ENCODE measurements at places on chromosomes 7 and 10.
A peak's percentile ranks its signal among the peaks of the same experiment; 100 is the strongest.

DNA sequence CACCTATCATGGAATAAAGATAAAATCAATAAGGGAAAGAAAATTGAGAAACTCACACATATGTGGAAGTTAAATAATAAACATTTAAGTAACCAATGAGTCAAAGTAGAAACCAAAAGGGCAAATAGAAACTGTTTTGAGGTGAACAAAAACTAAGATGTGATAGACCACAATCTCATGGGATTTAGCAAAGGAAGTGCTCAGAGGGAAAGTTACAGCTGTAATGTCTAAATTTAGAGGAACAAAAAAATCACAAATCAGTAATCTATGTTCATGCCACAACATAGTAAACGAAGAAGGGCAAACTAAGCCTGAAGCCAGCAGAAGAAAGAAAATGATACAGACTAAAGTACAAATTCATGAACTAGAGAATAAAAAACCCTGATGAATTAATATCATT lies 16.3 kb downstream of the CYP3A4 start:
- no peak for DNase-seq

- no peak for DNase-seq
Measured at GRCh38 chr10:47348661-47349470, 703 bp downstream of the RBP3 start.

DNA sequence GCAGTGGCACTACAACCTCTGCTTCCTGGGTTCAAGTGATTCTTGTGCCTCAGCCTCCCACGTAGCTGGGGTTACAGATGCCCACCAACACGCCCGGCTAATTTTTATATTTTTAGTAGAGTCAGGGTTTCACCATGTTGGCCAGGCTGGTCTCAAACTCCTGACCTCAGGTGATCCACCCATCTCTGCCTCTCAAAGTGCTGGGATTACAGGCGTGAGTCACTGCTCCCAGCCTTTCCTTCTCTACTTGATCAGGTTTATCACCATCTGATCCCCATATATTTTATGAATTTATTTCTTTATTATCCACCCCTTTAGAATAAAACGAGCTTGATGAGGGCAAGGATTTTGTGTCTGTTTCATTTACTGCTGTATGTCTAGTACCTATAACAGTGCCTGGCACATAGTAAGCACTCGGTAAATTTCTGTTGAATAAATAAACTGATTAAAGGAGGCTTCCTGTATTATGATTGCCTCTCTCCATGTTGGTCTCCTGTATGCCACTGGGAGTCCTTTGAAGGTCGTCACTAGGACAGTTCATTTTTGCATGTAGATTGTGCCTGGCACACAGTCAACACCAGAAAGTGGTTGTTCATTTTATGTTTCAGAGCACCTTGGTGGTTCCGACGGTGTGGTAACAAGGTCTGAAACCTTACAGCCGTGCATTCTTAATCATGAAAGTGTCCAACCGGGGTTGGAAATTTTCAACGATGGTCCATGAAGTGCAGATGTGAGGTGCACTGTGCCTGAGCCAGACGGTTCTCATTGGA lies 9.6 kb upstream of the EIF3A start:
- DNase-seq, result no peak

GRCh38 chr10:94069884-94070283 lies 76.2 kb downstream of the PLCE1 start:
- DNase-seq, result peak; percentile 26

GRCh38 chr7:142357953-142358520 lies 100.2 kb upstream of the PRSS58 start:
- peak; percentile 34 for DNase-seq

DNA sequence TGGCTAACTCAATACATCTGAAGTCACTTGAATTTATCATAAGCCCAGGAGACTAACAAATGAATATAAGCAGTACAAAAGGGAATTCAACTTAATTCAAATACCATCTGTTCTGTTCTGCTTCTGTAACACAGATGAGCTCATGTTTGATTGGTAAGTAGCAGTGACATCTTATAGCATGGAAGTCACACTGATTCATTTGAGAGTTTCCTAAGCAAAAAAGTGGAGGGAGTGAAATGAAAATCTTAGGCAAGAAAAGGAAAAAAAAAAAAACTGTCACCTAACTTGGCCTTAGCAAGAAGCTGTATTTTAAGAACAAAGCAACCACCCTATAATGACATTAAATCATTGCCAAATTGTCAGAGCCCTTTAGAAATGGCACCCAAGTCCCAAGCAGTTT lies 49.5 kb downstream of the SMURF1 start:
- DNase-seq, result no peak

DNA sequence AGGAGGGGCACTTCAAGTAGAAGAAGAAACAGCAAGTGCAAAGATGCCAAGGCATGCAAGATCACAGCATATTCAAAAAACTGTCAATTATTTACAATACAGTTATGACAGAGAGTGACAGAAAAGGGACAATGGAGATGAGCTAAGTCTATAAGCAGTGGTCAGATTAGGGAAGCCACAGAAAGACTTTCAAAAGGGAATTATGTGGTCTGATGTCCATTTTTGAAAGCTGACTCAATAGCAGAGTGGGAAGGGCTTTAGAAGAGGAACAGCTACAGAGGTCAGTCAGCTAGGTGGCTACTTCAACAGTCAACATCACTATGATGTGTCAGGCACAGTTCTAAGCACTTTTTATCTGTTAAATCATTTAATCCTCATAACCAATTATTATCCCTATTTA lies 45.2 kb upstream of the SPOCK2 start:
- peak; percentile 11 for DNase-seq

DNA sequence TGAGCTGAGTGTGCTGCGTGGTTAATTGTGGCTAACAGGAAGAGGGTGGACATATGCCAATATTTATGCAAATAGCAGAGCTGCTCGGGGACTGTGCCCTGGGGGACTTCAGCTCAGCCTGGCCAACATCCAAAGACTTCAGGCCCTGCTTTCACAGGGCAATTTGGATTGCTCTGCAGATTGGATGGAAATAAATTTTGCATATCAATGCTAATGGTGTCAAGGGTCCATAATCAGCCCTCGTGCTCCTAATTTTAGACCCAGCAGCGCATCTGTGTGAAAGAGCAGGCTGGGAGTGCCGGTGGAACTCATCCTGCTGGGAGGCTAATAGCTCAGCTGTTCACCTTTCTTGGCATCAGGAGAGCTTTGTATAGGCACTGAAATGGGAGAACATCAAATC lies 270.1 kb downstream of the TCERG1L start:
- no peak for DNase-seq

- DNase-seq, result no peak
Measured at GRCh38 chr10:53162856-53163255, 390.3 kb upstream of the MBL2 start.

DNA sequence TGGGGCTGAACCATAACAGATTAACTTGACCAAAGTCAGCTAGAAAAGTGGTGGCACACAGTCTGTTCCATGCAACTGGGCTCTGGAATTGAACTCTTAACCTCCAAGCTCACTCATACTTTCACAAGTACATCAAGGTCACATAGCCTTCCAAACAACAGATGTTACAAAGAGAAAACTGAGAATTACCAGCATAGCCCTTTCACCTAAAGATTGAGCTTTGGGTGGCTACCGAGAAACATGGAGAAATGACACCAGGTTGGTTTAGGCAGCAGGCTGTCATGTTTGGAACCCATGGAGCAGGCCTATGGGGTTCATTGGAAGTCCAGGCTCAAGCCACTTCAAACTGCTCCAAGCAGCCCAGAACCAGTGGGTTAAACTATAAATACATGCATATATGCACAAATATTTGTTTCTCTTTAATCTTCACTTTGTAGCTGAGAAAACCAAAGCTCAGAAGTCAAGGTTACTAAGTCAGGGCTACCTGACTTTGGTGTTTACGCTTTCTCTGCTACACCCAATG lies 59.1 kb downstream of the MALSU1 start:
- DNase-seq, result no peak

Measured in NCI-H226 (cell line).